ENCODE measurements at places on chromosomes 13 and 19.

DNA sequence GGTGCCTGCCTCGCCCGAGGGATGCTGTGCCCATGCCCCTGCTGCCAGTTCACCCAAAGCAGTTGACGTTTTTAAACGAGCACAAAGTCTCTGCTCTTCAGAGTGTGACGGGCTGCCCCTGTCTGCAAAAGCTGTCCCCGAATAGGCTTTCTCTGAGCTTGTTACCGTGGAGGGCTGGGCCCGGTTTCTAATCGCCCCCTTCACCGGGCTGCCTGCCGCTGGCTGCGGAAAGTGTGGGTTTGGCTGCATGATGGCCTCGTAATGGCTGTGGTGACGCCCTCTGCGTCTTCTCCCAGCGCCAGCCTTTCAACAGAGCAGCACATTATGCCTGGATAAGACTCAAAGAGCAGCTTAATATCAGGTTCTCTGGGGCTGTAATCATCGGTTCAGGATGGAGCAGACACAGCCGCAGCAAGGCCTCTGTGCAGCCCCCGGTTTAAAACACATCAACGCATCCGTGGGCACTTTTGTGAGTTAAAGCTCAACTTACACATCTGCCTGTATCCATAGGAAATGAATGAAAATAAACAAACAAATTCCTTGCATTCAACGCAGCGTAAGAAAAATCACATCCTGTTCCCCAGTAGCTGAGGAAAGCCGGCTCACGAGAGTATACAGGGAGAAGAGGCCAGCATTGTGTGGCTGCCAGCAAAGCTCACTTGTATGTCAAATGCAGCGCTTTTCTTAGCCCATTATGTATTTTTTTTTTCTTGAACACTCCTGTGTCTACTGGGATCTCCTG is 166.4 kb upstream of the SOX1 start:
- DNase-seq = no peak

DNA sequence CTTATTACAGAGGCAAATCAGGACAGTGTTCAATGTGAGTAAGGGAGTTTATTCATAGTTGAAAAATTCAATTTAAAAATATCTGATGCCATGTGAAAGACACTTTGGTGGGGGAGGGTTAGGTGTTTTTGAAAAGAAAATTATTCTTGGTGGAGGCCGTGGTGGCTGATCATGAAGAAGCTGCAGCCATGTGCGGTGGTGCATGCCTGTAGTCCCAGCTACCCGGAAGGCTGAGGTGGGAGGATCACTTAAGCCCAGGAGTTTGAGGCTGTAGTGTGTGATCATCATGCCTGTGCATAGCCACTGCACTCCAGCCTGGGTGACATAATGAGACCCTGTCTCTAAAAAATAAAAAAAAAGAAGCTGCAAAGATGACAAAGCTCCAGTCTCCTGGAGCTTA is 28.6 kb downstream of the WDFY2 start:
- DNase-seq = no peak

GRCh38 chr13:113862931-113863523 is 849 bp downstream of the GAS6 start:
- DNase-seq = no peak

- no peak for DNase-seq
Measured at GRCh38 chr13:33392794-33393405, 107.3 kb upstream of the STARD13 start.

GRCh38 chr13:66994097-66994496 is 236.0 kb downstream of the PCDH9 start:
- peak; percentile 80 for DNase-seq

- DNase-seq = no peak
Measured at GRCh38 chr13:42967660-42968059, 24.4 kb downstream of the EPSTI1 start.

- no peak for DNase-seq
Measured at GRCh38 chr13:34941436-34941834, 635 bp upstream of the NBEA start.

DNA sequence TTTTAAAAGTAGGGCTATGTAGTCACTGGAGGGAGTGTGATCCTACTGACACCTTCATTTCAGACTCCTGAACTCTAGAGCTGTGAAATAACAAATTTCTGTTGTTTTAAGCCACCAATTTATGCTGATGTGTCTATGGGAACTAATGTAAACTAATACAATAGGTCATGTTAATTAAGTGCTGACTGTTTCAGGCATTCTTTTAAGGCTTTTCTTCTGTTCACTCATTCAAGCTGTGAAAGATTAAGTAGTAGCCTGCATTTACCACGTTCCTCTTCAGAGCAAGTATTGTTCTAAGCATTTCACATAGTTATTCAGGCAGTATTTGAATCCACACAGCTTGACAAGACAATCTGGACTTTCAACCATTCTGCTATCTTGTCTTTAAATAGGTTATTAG is 1135.0 kb downstream of the SLITRK1 start:
- peak; percentile 17 for DNase-seq

GRCh38 chr13:30576528-30576927 is 41.2 kb upstream of the USPL1 start:
- DNase-seq = peak; percentile 68

DNA sequence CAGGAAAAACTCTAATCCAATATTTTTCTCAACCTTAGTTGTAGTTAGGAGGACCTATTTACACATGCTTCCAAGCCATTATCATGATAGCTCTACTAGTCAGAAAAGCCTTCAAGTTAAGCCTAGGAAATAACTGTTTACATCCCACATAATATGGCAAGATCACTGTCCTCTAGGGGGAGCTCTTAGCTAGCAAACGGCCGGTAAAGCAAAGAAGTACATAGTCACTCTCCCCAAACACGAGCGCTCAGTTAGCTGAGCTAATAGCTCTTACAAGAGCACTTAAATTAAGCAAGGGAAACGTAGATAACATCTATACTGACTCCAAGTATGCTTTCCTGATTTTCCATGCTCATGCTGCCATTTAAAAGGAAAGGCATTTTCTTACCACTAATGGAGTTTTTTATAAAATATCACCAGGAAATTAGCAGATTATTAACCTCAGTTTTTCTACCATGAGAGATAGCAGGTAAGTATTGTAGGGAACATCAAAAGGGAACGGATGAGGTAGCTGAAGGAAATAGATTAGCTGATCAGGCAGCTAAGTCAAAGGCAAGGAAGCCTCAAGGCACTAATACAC is 100.6 kb upstream of the PABPC3 start:
- peak; percentile 89 for DNase-seq

- DNase-seq = no peak
Measured at GRCh38 chr19:55931936-55932386, at the start of gene NLRP13. TSS of gene NLRP13 (minus strand) at chr19:55932336. CDS start at chr19:55932311, 25 bp downstream.

- peak; percentile 65 for DNase-seq
Measured at GRCh38 chr13:35882722-35883497, 248.3 kb downstream of the DCLK1 start.

GRCh38 chr13:97313551-97314260 is 91.6 kb downstream of the MBNL2 start:
- DNase-seq = no peak

GRCh38 chr13:113849546-113849945 is 14.3 kb downstream of the GAS6 start:
- peak; percentile 51 for DNase-seq

DNA sequence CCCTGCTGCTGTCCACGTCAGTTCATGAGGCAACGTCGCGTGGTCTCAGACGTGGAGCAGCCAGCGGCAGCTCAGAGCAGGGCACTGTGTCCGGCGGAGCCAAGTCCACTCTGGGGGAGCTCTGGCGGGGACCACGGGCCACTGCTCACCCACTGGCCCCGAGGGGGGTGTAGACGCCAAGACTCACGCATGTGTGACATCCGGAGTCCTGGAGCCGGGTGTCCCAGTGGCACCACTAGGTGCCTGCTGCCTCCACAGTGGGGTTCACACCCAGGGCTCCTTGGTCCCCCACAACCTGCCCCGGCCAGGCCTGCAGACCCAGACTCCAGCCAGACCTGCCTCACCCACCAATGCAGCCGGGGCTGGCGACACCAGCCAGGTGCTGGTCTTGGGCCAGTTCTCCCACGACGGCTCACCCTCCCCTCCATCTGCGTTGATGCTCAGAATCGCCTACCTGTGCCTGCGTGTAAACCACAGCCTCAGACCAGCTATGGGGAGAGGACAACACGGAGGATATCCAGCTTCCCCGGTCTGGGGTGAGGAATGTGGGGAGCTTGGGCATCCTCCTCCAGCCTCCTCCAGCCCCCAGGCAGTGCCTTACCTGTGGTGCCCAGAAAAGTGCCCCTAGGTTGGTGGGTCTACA is 6.6 kb downstream of the FSTL3 start:
- no peak for DNase-seq

GRCh38 chr19:11445141-11445540 is 9.7 kb downstream of the PRKCSH start:
- DNase-seq = no peak

DNA sequence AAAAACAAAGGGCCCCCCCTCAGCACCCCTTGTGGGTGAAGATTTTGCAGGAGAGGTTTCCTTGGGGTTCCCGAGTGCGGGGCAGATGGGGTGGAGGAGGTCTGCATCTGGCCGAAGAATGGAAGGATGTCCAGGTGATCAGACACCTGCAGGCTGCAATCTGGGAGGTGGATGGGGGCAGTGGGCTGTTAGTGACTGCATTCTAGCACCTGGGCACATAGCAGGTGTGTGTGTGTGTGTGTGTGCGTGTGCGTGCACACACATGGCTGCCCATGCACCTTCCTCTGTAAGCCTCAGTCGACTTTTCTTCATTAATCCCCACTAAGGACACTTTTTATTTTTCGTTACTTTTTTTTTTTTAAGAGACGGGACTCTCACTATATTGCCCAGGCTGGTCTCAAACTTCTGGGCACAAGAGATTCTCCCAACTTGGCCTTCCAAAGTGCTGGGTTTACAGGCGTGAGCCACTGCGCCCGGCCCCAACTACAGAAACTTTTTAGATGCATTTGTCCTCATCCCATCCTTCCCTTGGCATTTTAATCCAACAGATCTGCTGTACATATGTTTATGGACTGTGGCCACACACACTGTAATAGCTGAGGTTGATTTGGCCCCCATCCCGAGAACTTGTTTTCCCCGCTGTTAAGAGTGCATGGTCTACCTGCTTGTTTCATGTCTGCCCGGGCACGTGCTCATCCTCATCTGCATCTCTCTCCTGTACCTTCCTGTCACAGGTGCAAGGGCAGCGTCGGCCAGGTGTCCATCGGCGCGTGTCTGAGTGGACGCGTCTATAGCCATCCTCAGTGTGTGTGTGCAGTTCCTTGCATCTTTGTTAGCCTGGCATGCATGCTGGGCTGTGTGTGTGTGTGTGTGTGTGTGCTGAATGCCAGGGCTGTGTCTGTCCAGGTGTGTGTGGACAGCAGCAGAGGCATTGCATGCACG is 731 bp downstream of the MAG start:
- no peak for DNase-seq

DNA sequence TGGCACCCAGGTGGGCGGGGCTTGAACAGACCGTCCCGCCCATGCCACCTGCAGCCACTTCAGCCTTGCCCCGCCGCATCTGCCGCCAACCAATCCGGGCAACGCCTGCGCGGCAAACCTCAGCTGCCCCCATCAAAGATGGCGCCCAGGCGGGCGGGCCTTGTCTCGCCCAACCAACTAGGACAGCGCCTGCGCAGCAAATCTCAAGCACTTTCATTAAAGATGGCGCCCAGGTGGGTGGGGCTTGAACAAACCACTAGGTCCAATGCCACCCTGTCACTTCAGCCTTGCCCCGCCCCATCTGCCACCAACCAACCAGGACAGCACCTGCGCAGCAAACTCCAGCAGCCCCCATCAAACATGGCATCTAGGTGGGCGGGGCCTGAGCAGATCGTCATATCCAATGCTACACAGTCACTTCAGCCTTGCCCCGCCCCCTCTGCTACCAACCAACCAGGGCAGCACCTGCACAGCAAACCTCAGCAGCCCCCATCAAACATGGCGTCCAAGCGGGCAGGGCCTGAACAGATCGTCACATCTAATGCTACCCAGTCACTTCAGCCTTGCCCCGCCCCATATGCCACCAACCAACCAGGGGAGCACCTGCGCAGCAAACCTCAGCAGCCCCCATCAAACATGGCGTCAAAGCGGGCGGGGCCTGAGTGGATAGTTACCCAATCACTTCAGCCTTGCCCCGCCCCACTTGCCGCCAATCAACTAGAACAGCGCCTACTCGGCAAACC is 1.4 kb downstream of the PEG3 start:
- peak; percentile 94 for DNase-seq

DNA sequence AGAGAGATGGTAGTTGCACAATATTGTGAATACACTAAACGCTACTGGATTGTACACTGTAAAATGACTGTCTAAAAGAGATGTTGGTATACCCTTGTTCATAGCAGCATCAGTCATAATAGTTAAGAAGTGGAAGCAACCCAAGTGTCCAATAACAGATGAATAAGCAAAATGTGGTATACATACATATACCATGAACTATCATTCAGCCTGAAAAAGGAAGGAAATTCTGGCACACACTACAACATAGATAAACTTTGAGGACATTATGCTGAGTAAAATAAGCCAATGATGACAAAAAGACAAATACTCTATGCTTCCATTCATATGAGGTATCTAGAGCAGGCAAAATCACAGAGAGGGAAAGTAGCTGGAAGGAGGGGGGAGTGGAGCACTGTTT is 16.0 kb downstream of the DZIP1 start:
- DNase-seq = no peak

DNA sequence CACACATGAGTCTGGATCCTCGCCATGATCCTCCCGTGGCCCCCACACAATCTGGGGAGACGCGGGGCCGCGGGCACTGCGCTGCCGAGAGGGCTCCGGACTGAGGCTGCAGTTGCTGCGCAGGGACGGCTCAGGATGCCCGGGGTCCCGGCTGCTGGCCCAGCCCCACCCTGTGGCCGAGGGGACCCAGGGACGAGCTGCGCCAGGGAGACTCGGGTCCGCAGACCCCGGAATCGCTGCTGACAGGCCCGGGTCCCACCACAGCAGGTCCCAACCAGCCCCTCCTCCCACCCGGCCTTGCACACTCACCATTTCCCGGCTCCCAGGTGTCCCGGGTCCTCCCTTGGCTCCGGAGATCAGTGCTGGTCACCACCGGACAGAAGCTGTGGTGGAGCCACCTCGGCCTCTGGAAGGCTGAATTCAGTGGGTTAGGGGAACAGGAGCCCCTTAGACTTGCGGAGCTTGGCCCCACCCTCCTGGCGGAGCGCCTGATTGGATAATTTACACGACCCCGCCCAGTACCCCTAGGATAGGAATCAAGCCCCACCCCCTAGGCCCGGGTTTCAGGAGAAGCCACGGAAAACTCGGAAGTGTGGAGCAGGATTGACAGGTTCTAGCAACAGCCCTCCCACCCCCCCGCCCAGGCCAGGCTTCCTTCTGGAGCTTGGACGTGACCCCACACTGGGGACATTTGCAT is 57.4 kb downstream of the ZNF44 start:
- no peak for DNase-seq

All from fibroblast of lung (primary cell).